ENCODE measurements at places on chromosomes 7 and 10.

DNA sequence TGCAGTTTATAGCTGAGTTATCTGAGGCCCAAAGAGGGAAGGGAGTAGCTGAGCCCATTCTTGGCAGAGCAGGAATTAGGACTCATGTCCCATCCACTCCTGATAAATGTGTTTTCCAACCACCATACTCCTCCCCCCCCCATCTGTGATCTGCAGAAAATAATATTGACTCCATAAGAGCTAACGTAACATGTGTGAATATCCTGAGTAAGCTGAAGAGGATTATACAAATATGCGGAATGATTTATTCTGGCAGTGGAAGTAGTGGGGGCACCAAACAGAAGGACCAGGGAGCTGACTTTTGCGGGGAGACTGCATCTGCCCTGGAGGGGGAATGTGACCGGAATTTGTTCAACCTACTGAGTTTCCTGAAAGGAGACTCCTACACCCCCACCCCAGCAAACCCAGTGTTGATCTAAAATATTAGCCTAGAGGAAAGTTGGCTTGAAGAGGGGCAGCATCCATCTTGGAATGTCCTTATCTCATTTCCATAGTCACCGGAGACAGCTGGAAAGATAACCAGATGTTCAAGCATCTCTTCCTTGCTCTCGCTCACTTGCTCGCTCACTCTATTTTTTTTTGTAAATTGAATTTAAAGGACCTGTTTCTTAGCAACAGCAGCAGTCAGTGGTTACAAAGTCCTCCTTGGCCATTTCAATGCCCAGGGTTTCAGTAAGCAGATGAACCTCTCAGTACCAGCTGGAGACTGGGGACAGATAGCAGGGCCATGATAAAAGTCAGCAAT lies 114.7 kb downstream of the RPS24 start:
- DNase-seq, result no peak

DNA sequence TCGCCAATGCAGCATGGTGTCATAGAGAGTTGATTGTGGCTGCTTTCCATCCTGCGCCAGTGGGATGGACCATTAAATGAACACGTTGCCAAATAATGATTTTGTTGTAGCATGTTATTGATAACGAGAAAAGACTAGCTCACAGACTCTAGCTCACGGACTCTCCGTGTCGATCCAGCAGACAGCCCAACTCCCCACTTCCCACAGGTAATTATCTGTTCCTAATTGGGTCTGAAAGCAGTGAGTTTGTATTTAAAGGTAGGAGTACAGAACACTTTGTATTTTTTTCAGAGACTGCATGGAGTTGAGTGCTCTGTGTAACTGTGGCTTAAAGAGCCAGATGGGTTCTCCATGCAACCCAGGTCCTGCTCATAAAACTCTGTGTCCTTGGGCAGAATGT lies 1250.5 kb downstream of the TYW1 start:
- no peak for DNase-seq

DNA sequence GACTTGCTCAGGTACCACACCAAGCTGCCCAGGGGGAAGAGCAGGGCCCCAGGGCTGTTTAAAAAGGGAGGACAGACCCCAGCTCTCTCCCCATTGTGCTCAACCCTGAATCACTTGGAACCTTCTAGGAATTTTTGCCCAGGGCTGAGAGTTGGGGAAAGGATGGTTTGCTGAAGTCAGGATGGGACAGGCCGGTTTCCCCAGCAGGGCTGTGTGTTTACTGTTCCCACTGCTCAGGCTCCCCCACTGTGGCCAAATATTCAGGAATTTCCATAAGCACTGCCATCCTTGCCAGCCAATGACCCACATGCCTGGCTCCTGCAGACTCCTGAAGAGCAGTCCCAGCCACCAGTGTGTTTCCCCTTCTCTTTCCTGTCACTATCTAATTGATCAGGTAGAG lies 120.7 kb downstream of the WDFY4 start:
- no peak for DNase-seq

GRCh38 chr7:24870766-24871165 lies 109.2 kb downstream of the OSBPL3 start:
- DNase-seq, result no peak

GRCh38 chr7:156458011-156458410 lies 182.6 kb upstream of the RNF32 start:
- no peak for DNase-seq

Data from SW480 (cell line).